Activated CD4-positive, alpha-beta T cell treated with anti-CD3 and anti-CD28 coated beads for 36 hours (primary cell): ENCODE measurements at places on chromosomes 3 and 15. TPM values are rescaled to one million over a fixed set of nuclear protein-coding genes. Genes with fewer than 3 reads are reported as not detected.

DNA sequence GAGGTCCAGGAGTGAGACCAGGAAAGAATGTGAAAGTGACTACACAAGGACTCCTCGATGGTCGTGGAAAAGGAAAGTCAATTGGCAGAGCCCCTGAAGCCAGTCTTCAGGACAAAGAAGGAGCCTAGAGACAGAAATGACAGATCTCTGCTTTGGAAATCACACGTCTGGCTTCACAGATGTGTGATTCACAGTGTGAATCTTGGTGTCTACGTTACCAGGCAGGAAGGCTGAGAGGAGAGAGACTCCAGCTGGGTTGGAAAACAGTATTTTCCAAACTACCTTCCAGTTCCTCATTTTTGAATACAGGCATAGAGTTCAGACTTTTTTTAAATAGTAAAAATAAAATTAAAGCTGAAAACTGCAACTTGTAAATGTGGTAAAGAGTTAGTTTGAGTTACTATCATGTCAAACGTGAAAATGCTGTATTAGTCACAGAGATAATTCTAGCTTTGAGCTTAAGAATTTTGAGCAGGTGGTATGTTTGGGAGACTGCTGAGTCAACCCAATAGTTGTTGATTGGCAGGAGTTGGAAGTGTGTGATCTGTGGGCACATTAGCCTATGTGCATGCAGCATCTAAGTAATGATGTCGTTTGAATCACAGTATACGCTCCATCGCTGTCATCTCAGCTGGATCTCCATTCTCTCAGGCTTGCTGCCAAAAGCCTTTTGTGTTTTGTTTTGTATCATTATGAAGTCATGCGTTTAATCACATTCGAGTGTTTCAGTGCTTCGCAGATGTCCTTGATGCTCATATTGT, 6.0 kb downstream of the CCR2 start:
- peak; percentile 57 for DNase-seq
- H3K4me1 ChIP-seq, result peaks cover 27% of the 10 kb centered on the region
- no peak overlapping the region for H3K4me3 ChIP-seq

DNA sequence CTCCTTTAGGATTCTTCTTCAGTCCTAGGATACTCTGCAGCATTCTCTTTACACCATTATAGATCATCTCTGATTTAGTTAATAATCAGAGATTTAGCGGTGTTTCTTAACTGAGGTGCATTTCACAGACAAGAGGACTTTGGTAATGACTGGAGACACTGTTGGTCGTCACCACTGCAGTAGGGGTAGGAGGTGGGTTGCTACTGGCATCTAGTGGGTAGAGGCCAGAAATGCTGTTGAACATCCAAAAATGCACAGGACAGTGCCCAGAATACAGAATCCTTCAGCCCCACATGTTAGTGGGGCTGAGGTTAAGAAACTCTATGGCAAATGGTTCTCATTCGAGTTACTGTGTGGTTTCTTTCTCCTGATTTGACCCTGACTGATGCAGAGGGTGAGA, 80.4 kb upstream of the LMCD1 start:
- no peaks in the 10 kb centered on the region for H3K36me3 ChIP-seq
- no peak overlapping the region for H3K27ac ChIP-seq
- no peak for DNase-seq

- H3K27me3 ChIP-seq, result no peaks in the 10 kb centered on the region
- H3K27ac ChIP-seq, result no peak overlapping the region
- H3K36me3 ChIP-seq, result peaks cover 52% of the 10 kb centered on the region
- H3K4me3 ChIP-seq, result no peak overlapping the region
- H3K4me1 ChIP-seq, result peaks cover 18% of the 10 kb centered on the region
These were observed 7.9 kb upstream of the RPLP1 start for GRCh38 chr15:69444686-69445085.

DNA sequence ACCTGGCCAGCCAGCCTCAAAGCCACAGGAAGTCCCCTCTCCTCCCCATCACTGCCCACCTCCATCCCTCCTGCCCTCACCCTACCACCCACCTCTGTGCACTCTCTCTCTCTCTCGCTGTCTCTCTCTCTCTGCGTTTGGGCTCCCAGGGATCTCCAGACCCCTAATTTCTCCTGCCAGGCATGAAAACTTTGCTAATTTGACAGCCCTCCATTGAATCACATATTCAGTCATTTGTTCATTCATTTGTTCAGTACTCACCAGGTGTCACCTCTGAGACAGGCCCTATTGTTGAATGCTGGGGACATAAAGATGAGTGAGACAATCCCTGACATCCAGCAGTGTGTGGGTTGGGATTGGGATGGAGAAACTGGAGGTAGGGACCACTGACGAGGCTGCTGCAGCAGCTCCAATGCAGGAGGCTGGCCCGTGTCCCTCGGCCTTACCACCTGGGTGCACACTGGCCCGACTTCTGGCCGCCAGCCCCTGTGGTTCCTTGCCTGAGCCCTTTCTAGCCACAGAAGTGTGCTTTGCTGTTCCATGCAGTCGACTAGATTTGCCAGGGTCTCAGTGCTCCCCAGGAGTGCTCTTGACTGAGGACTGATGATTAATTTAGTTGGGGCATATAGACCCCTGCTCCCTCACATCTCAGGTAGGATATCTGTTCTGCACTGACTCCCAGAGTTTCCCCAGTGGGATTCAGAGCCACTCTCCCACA, 38.6 kb upstream of the TSEN2 start:
- DNase-seq, result peak; percentile 1
- no peaks in the 10 kb centered on the region for H3K4me1 ChIP-seq
- H3K27ac ChIP-seq, result no peak overlapping the region
- no peak overlapping the region for H3K4me3 ChIP-seq

- H3K27ac ChIP-seq, result no peak overlapping the region
- no peaks in the 10 kb centered on the region for H3K36me3 ChIP-seq
- no peak overlapping the region for H3K4me3 ChIP-seq
- peaks cover 5% of the 10 kb centered on the region for H3K27me3 ChIP-seq
These were observed 334.4 kb upstream of the TRIM42 start for GRCh38 chr3:140343211-140344081.

GRCh38 chr3:59856934-59857460, 807.2 kb upstream of the CFAP20DC start:
- no peak overlapping the region for H3K27ac ChIP-seq
- peaks cover 13% of the 10 kb centered on the region for H3K4me1 ChIP-seq
- H3K36me3 ChIP-seq, result peaks cover 6% of the 10 kb centered on the region
- no peaks in the 10 kb centered on the region for H3K27me3 ChIP-seq
- no peak overlapping the region for H3K4me3 ChIP-seq

- peaks cover 16% of the 10 kb centered on the region for H3K27me3 ChIP-seq
- no peaks in the 10 kb centered on the region for H3K36me3 ChIP-seq
- no peak overlapping the region for H3K4me3 ChIP-seq
- DNase-seq, result no peak
- no peak overlapping the region for H3K27ac ChIP-seq
These were observed 764.8 kb upstream of the NR2F2 start for GRCh38 chr15:95565690-95566089.

DNA sequence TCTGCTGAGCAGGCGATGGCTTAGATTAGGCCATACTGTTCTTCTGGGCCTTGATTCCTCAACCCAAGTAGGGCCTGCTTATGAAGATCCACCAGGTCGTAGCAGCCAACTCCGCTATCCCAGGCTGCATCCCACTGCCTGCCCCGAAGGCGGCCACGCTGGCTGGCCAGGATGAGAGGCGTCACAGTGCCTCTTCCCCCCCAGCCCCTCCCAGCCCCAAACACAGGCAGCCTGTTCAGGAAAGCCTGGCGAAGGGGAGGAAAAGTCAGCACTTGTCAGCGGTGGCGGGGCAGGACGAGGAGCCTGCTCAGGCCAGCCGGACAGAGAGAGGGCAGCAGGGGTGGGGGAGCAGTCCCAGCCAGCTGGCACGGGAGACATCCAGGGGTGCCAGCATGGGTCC, 11.2 kb downstream of the PTH1R start:
- H3K36me3 ChIP-seq, result no peaks in the 10 kb centered on the region
- H3K4me3 ChIP-seq, result no peak overlapping the region
- DNase-seq, result no peak
- H3K27ac ChIP-seq, result no peak overlapping the region

- peaks cover 15% of the 10 kb centered on the region for H3K27me3 ChIP-seq
- H3K4me1 ChIP-seq, result no peaks in the 10 kb centered on the region
- no peak overlapping the region for H3K4me3 ChIP-seq
- H3K36me3 ChIP-seq, result no peaks in the 10 kb centered on the region
- DNase-seq, result no peak
These were observed 89.9 kb downstream of the ASB7 start for GRCh38 chr15:100692246-100692645.

DNA sequence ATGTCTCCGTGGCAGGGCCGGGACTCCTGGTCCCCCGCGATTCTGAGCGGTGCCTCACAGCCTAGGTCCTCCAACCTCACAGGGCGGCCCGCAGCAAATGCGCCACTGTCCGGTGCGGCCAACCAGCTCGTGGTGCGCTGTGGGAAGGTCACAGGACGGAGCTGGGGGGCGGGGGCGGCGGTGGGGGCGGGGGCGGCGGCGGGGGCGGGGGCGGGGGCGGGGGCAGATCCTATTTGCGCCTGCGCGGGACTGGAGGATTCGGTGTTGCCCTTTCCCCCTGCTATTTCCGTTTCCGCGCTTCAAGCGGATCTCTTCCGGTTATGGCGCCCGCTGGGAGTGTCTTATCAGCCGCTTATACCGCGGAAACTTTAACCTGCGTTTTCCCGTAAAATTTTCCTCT, 106.7 kb upstream of the SNRPN start:
- peak; percentile 38 for DNase-seq
- peak overlapping the region; percentile 21 for H3K4me3 ChIP-seq
- no peak overlapping the region for H3K27ac ChIP-seq
- peaks cover 4% of the 10 kb centered on the region for H3K27me3 ChIP-seq
- no peaks in the 10 kb centered on the region for H3K4me1 ChIP-seq

DNA sequence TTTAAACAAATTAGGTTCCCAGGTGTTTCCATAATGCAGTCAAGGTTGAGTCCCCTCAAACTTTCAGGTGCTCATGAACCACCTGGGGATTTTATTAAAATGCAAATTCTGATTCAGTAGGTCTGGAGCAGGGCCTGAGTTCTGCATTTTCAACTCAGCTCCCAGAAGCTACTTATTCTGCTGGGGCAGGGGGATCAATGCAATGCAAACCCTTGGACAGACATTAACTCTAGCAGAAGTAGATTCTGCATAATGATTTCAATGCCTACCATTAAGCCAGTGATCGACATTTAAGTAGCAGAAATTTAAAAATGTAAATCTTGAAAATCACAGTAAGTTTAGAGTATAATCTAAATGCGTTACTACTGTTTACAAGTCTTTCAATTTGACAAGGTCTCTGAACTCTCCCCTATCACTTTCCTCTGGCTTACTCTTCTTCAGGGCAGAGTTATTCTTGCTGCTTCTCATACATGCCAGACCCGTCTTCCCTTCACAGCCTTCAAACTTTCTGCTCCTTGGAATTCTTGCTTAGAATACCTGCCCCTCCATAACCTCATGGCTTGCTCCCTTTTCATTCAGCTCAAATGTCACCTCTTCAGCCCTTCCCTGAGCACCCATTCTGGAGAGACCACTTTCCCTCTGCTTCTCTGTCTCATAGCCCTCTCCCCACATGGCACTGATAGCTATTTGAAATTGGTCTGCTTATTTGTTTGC, 19.3 kb upstream of the DPPA4 start:
- H3K4me3 ChIP-seq, result no peak overlapping the region
- H3K27me3 ChIP-seq, result peaks cover 3% of the 10 kb centered on the region
- no peaks in the 10 kb centered on the region for H3K36me3 ChIP-seq
- no peak for DNase-seq

DNA sequence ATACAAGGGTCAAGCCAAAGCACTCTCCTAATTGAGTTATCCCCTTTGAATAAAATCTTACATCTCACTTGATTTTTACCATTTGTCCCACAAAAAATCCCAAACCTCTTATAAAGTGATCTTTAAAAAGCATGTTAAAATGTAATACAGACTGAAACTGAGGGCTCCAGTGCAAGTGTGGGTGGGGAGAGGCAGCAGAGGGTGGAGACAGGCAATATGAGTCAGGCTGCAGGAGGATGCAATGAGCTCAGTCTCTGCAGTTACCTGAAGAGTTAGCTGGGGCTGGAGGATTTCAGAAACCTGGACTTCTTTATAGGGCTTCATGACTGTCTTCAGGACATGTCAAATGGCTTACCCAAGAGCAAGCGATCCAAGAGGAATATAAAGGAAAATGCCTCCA, 14.2 kb upstream of the COLQ start:
- no peak overlapping the region for H3K4me3 ChIP-seq
- DNase-seq, result peak; percentile 76
- H3K4me1 ChIP-seq, result peaks cover 39% of the 10 kb centered on the region
- H3K36me3 ChIP-seq, result no peaks in the 10 kb centered on the region
- H3K27ac ChIP-seq, result peak overlapping the region; percentile 45

GRCh38 chr15:43184407-43185124, 637 bp upstream of the CCNDBP1 start:
- peaks cover 14% of the 10 kb centered on the region for H3K36me3 ChIP-seq
- no peak for DNase-seq
- peak overlapping the region; percentile 90 for H3K4me3 ChIP-seq
- H3K4me1 ChIP-seq, result peaks cover 26% of the 10 kb centered on the region

DNA sequence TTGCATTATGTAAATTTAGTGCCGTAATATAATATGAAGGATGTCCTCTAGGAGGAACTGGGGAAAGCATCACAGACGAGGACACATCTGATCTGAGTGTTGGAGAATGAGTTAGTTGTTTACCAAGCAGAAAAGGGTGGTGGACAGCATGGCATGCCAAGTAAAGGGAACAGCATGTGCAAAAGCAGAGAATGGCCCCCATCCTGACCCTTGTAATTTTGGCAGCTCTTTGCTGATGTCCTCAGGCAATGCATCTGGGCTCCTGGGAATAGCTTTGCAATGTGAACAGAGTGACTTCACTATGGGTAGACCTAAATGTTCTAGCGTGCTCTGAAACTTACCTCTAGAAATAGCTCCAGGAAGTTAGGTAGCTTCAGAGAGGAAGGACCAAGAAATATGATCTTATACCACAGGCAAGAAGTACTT, 263.3 kb downstream of the LPP start:
- no peak overlapping the region for H3K27ac ChIP-seq
- H3K4me3 ChIP-seq, result no peak overlapping the region
- DNase-seq, result no peak
- peaks cover 6% of the 10 kb centered on the region for H3K4me1 ChIP-seq

DNA sequence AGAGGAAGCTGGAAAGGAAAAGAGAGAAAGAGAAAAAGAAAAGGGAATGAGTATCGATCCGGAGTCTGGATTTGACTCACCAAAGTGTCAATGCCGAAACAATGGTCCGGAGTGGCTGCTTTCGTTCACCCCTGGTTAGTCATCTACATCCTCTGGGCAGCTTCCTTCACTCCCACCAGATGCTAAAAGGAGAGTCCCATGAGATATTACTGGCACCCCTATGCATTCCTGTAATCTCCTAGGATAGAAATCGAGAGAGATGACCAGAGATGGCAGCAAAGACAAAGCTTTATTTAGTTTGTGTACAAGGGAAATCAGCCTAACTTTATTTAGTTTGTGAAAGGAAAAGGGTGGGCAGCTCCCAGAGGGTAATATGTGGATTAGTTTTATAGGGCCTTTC, 622.2 kb downstream of the ZPLD1 start:
- no peak overlapping the region for H3K27ac ChIP-seq
- no peak overlapping the region for H3K4me3 ChIP-seq
- no peak for DNase-seq

Gene PTX3
- total RNA-seq, result 0.18 TPM

Gene DLL4
- total RNA-seq, result 0.18 TPM

Gene KCNMB2
- not detected for total RNA-seq

Gene CCDC191
- total RNA-seq, result 2.4 TPM

Gene CHRFAM7A
- total RNA-seq, result not detected

Gene ANKRD63
- total RNA-seq, result not detected

Gene PIAS1
- 26.7 TPM for total RNA-seq

Gene PRKCD
- total RNA-seq, result 22.0 TPM

Gene SKIL
- total RNA-seq, result 15.6 TPM

Gene RTP3
- total RNA-seq, result not detected
